ENCODE measurements at places on chromosomes 7 and 10.

- DNase-seq = no peak
These were observed 31.1 kb downstream of the HOXA1 start for GRCh38 chr7:27064661-27065060.

DNA sequence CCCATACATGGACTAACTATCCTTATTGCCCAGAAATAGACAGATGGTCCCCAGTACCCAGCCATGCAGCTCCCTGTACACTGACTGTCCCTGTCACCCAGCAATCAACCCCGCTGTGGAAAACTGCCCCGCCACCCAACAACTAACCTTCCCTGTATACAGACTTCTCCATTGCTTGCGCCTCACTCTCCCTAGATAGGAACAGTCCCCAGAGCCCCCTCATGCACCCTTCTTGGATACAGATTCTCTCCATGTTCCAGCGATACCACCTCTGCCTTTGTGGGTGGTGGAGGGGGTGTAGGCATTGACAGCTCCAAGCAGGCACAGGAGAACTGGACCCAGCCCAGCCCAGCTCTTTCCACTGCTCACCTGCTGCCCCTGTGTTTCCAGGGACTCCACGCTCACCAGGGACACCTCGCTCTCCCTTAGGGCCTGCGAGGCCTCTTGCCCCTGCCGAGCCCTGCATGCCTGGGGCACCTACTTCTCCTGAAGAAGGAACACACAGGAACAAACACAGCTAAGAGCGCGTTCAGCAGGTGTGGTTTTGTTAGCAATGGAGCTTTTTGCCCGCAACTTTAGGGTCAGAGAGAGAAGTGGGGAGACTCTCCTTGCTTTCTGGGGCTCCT, 7.2 kb downstream of the SFTPD start:
- no peak for DNase-seq

DNA sequence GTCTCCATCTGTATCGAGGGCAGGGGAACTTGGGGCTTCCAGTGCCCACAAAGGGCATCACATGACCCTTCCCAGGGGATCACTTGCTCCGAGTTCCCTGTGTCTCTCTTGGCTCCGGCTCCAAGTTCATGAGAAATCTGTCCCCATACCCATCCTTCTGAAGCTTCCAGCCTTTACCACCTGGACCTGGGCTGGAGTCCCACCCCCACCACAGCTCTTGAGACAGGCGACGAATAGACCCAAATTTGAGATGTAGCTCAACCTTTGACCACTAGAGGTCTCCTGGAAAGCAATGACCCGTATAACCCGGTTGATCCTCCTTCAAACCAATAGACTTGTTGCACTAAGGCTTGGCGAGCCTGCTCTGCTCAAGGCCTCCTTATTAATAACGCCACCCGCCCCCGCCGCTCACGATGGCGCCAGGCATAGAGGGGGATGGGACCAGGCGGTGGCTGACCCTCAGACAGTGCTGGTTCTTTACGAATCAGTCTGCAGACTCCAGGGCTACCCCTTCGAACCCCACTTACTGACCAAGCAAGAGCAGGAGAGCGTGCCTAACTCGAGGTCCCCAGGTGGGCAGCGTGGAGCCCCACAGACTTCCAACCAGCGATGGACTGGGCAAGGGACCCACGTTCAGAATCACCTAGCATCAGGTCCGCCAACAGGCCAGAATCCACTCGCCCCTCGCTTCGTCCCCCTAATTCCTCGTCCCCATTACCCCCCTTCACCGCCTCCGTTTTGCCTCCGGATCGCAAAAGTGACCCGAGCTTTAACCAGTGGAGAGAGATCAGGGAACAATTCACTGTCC, 4.4 kb upstream of the ARID5B start:
- DNase-seq = peak; percentile 84

GRCh38 chr10:132846631-132847415, 60.9 kb upstream of the NKX6-2 start:
- DNase-seq = no peak

DNA sequence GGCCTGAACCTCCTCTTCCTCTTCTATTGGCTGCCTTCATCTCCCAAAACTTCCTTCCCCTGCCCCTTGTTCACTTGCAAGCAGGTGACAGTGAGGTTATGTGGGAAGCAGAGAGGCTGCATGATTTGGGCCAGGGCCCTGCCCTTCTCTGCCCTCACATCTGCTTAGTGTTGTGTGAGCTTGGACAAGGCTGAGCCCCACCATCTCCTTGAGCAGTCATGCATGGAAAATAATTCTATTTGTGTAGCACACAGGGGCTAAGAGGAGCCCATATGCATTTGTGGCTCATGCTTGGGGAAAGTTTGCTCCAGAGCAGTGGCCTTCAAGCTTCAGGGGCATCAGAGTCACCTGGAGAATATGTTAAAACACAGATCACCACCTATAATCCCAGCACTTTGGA, 26.8 kb upstream of the AQP1 start:
- no peak for DNase-seq

All from CD8-positive, alpha-beta T cell (primary cell).